Pulmonary artery endothelial cell (primary cell): ENCODE measurements at places on chromosomes 7 and 10. TPM values are rescaled to one million over a fixed set of nuclear protein-coding genes. Genes with fewer than 3 reads are reported as not detected.

Gene TAS2R41
- not detected in 2 replicates for total RNA-seq

GRCh38 chr7:83547526-83547925, 101.4 kb downstream of the SEMA3E start:
- no peak for DNase-seq

DNA sequence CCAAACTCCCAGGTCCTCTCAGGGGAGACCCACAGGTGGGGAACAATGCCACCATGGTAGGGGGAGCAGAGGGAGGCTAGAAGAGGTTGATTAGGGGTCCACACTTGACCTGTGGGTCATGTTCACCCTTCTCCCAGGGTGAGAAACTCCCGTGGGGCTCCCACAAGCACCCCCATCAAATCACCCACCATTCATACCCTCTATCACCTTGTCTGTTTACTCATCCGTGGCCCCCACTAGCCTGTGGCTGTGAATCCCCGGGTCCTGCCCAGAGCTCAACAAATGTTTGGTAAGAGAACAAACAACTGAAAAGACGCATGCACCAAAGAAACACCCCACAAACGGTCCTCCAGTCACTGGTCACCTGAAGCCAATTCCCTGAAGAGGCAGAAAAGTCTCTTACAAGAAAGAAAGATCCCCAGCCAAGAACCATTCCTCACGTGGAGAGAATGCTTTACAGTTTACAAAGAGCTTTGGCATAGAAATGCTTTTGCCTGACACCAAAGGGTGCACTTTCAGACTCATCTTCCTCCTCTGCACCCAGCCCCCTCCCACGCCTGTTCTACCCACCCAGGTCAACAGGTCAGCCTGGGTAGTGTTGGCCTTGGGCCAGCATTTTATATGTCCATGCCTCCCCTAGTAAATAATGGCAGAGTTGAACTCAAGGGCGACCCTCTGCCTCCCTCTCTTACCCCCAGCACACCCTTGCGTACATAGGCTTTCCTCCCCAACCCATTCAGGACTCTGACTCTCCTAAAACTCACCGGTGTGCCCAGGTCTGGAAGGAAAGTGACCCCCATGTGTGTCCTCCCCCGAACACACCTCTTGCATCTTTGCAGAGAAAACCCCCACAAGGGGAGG, 1.9 kb downstream of the ZCCHC24 start:
- DNase-seq: no peak

DNA sequence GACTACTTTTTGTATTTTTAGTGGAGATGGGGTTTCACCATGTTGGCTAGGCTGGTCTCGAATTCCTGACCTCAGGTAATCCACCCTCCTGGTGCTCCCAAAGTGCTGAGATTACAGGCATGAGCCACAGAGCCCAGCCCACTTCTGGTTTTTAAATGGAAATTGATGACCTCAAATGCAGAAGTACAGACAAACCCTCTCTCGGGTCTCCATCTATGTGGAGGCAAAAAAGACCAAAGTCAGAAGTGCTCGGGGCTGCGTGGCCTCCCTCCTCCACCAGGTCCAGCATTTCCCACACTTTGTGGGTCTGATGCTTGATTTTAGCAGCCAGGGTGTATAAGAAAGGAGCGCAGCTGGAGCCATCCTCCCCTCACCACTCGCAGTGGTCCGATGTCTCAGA, 187.3 kb upstream of the AUTS2 start:
- no peak for DNase-seq

GRCh38 chr10:111203615-111204014, 126.8 kb downstream of the ADRA2A start:
- no peak for DNase-seq
